ENCODE measurements at places on chromosomes 1 and 21.

GRCh38 chr1:232822530-232822929 is 17.3 kb downstream of the MAP10 start:
- no peak for DNase-seq

- no peak for DNase-seq
Observed at GRCh38 chr1:234769986-234770795, 160.2 kb upstream of the IRF2BP2 start.

DNA sequence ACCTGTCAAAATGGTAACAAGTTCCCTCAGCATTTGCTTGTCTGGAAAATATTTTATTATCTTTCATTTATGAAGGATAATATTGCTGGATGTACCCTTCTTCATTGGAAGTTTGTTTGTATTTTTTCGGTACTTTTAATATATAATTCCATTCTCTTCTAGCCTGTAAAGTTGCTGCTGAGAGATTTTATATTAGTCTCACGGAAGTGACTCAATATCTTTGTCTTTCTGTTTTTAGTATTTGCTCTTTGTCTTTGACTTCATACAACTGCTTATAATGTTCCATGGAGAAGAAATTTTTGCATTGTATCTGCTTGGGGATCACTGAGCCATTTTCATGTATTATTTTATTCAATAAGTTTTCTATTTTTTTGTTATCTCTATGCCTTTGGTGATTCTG is 1777.5 kb downstream of the BRINP3 start:
- no peak for DNase-seq

- DNase-seq = peak; percentile 41
Observed at GRCh38 chr1:75796376-75797272, at the start of gene MSH4. Gene MSH4, plus strand, starts transcription at chr1:75796882. Its CDS starts 104 bp downstream, at chr1:75796986.

DNA sequence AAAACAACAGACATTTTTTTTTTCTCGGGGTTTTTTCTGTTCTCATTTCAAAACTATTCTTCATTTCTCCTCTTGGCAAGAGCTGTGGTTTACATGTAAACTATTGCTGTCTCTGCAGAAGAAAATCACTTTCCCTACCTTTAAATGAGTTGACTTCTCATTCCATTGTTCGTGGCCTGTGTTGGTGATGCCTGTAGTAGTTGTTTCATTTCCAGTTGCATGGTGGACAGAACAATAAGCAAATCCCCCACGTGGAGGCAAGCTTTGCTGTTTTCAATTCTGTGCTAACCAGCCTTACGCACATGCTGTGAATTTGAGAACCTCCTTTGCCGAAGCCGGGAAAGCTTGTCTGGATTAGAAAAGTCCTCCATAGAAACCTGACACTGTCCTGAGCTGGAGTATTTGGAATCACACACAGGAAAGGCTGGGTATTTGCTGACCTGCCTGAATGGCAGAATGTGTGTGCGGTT is 26.2 kb upstream of the MAP3K7CL start:
- no peak for DNase-seq

DNA sequence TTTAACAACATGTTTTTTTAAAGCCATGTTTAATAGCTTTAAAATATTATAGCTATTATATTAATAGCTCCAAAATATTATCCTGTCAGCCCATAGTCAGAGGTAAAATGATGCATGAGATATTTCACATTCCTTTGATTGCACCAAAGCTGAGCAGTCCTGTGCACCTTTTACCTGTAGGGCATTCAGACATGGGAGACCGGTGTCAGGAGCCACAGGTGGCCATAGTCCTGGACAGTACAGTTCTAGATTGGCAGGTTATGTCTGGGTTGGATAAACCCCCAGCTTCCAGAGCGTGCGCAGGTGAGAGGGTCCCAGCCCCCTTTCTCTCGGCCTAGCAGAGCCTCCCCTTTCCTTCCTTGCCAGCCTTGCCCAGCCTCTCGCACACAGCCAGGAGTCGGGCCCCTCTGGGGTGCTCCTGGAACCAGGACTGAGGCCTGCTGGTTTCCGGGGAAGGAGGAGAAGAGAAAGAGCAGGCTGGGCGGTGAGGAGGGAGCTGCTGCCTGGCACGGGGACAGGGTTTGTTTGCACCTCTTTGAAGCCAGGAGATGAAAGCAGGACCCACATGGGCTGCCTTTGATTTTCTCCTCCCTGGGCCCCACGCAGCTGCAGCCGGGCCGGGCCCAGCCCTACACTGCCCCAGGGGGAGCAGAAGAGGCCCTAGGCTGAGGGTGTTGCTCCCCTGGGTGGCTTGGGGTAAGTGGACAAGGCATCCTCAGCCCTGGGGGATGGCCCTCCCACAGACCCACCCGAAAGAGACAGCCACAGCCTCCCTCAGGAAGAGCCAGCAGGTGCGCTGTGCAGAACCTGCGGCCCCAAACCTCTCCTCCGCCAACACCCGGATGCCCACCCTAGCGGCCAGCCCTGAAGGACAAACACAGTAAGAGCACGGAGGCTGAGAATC is 75.2 kb upstream of the TARDBP start:
- DNase-seq = no peak

DNA sequence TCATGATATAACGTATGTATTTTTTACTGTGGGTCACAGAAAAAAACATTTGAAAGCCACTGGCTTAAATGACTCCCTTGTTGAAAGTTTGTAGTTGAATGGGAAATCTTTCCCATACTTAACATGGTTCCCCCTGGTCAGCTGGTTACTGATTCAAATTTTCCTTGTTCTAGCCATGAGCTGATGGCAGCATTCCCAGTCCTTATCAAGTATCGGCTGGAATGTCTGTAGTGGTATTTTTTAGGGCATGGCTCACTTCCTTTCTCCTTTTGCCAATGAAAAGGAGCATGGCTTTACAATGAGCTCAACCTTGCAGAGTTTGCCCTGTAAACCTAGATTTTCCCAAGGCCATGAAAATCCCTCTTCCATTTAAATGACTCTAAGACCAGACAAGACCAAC is 55.7 kb downstream of the GIPC2 start:
- DNase-seq = peak; percentile 44

DNA sequence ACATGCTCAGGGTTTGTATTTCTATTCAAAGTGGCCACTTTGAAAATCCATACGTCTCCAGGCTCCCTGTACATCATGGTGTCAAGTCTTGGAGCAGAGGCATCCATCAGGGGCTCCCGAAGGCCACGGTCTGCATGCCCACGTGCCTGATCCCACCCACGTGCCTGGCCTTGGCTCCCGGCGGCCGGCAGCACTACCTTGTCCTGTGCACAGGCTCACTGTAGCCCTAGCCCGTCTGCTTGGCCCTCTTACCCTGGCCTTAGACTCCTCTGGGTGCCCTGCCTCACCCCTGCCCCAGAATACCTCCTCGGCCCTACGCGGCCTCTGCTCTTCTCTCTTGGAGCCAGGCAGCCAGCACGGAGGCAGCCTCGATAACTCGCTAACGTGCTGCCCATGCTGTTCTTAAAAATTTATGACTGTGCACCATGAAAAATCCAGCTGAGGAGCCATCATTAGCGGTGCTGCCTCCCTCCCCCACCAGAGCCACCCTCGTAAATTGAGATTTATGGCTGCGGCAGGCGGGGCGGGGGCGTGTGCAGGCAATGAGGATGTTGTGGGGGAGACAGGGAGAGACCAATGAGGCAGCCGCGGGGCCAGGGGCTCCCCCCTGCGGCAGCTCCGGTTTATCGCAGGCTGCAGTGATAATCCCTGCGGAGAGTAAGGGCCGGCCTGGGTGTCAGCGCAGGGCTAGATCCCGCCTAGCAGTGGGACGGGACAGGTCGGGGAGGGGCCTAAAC is 24.6 kb downstream of the DMAP1 start:
- DNase-seq = peak; percentile 35

- DNase-seq = no peak
Observed at GRCh38 chr1:227884370-227885134, 63.2 kb downstream of the WNT9A start.

- no peak for DNase-seq
Observed at GRCh38 chr1:153717330-153717729, 10.5 kb upstream of the INTS3 start.

- no peak for DNase-seq
Observed at GRCh38 chr1:92927870-92928269, 33.4 kb downstream of the DIPK1A start.

DNA sequence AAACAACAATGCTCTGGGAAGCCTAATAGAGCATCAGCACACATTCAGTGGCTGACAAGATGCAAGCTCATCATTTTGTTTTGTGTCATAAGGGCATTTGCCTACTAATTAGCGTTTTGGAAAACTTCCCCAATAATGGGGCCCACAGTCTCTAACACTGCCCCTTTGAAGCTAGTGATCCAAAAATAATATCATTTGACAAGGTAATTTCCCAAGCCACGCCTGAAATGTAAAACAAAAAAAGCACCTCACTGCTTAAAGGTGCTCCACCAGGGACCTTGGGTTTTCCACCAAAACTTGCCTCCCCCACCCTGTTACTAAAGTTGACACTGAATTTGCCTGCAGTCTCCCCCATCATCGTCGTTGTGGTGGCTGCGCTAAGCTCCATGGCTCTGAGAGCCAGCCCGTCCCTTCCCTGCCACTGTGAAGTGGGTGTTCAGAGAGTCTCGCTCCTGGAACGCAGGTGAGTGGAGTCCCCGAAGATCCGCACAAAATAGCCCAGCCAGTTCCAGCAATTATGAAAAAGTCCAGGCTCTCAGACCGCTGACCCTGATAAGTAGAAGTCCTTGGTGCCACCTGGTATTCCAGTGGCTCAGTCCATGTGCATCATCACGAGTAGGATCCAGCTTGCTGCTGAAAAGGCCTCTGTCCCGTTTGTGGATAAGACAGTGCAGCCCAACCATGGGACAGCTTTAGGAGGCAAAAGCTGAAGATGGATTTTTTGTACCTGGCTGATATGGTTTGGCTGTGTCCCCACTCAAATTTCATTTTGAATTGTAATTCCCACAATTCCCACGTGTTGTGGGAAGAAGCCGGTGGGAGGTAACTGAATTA is 52.2 kb downstream of the RAB3GAP2 start:
- no peak for DNase-seq

GRCh38 chr21:33229099-33229783 is 497 bp upstream of the IFNAR2 start:
- no peak for DNase-seq

- no peak for DNase-seq
Observed at GRCh38 chr1:192066202-192066601, 92.1 kb upstream of the RGS18 start.

GRCh38 chr1:66253330-66253921 is 280.5 kb upstream of the SGIP1 start:
- DNase-seq = peak; percentile 85

DNA sequence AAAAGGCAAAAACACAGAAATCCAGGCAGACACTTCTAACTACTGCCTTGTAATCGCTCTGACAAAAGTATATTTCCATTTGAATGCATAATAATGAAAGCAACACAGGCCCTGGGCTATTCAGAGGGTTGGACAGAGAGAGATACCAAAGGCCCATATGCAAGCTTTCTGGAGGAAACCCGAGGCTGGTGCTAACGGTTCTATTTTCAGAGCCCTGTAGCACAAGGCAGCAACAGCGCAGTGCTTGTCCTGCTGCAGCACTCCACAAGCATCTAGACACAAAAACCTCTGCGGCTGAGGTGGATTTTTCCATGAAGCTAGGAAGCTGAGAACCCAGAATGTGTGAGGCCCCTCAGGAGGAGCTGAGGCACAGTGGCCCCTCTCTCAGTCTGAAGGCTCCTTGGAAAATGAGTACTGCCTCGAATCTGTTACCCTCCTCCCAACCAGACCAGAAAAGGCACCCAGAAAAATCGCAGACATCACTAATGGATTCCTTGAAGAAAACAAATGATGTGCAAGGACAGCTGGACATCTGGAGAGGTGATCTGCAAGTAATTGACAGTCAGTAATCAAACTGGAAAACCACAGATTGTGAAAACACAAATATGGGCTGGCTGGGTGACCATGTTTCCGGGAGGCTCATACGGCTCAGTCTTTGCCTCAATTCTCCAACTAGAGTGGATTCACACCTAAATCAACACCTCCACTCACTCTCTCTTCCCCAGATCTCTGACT is 54.0 kb downstream of the COLGALT2 start:
- no peak for DNase-seq

GRCh38 chr1:245730801-245731200 is 576.0 kb downstream of the KIF26B start:
- no peak for DNase-seq

All from SK-MEL-5 (cell line).